ENCODE measurements at places on chromosomes 7 and 10.

GRCh38 chr7:155231941-155232340, 65.7 kb upstream of the INSIG1 start:
- no peak for DNase-seq

GRCh38 chr7:33054261-33054964, 8.2 kb downstream of the NT5C3A start:
- DNase-seq: peak; percentile 21

GRCh38 chr7:104536956-104537355, 208.6 kb downstream of the LHFPL3 start:
- DNase-seq: no peak

DNA sequence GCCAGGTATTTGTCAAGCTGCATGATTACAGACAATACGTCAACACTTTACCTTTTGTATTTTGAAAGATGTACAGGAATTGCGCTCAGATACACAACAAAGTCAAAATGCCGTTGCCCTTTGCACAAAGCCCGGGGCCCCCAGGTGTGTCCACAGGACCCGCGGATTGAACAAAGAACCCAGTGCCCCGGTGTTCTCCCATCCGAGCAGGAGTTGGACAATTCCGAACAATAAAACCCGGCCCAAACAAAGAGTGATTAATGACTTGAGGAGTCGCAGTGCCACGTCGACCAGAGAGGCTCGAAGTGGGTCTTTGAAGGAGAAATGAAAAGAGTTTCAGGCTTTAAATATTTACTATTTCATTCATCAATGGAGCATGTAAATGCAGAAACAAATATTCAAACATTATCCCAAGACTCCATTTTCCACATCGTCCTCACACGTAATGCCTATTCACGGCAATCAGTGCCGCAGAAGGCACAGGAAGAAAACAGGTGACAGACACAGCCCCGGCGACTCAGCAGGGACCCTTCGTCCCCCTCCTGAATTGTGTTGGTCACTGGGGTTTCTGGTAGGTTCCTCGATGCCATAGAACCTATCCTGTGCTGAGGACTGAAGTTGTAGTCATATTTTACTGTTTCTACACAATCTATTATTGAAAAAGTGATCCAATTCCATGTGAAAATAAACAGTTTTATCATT, 70.9 kb upstream of the MGMT start:
- no peak for DNase-seq

- DNase-seq: peak; percentile 49
These were observed 26.3 kb upstream of the WDFY4 start for GRCh38 chr10:48658243-48658974.

DNA sequence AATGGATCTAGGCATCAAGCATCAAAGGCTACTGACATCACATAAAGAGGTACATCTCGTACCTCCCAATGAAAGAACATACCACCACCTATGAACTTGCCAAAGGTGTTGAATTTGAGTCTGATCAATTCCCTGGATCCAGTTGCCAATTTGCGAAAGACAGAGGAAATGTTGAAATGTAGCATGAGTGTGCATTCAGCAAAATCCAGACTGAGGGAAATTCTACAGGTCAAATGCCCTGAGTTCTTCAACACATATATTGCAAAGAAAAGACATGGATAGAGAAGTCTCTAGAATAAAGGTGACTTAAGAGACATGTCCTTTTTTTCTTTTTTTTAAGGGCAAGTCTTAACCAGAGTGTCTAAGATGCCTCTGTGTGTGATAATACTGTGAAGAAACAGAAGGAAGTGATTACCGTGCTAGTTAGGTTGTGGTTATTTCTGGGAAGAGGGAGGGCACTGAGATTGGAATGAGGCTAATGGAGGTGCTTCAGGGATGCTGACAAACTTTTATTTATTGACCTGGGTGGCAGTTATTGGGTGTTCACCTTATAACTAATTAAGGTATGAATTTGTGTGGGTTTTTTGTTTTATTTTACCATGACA, 128.7 kb downstream of the SAMD9 start:
- no peak for DNase-seq

GRCh38 chr10:95756809-95757684, 1.1 kb downstream of the ENTPD1 start:
- DNase-seq: no peak

DNA sequence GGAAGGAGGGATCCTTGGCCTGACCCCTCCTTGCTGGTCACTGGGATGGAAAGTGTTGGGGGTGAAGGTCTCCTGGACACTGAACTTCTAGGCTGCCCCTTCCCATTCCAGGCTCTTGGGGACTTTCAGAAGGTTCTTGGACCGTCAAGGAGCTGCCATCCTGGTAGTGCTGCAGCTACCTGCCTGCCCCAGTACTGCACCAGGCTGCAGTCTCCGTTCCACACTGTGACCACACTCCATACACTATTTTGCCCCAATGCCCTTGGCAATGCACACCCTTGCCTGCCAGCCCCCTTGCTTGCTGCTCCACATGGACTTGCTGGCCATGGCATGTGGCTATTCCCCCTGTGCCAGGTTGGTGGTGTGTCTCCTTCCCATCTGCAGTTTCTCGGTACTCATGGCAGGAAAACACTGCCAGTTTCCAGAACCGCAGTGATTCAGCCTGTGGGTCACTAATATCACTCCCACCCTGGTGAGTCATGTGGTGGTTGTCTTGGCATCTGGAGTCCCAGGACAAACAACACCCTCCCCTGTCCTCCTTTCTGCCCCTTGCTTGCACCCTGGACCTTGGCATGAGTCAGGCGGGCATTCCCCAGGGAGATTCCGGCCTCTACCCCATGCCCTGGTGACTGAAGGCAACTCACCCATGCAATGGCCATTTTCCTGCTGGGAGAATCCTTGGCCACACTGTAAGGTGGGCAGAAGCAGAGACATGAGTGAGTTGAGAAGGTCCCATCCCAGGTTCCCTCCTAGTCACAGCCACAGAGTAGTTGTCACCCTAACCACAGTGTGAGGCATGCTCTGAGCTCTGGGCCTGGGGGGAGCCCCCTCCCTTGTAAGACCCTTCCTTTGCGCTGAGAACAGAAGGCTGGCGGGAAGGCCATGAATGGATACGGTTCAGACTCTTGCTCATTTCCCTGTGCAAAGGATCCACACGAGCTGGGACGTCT, 32.8 kb downstream of the GOLGA7B start:
- peak; percentile 7 for DNase-seq

DNA sequence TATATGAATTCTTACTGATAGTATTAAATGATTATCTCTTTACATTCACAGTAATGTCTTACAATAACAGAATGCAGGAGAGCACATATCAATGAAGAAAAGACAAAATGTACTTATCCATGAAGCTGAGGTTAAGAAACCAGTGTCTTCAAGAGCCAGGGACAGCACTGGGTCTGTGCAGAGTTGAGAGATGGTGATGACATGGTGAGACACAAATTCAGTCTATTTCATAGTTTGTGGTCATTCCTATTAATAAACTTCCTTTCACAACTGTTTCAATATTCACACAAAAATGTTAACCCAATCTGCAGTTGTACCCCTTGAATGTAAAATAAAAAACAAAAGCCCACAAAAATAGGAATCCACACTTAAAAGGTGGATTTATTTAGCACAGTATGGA, 5.3 kb upstream of the MAGI2 start:
- no peak for DNase-seq

GRCh38 chr7:26880852-26881251, 16.5 kb upstream of the SKAP2 start:
- DNase-seq: no peak

DNA sequence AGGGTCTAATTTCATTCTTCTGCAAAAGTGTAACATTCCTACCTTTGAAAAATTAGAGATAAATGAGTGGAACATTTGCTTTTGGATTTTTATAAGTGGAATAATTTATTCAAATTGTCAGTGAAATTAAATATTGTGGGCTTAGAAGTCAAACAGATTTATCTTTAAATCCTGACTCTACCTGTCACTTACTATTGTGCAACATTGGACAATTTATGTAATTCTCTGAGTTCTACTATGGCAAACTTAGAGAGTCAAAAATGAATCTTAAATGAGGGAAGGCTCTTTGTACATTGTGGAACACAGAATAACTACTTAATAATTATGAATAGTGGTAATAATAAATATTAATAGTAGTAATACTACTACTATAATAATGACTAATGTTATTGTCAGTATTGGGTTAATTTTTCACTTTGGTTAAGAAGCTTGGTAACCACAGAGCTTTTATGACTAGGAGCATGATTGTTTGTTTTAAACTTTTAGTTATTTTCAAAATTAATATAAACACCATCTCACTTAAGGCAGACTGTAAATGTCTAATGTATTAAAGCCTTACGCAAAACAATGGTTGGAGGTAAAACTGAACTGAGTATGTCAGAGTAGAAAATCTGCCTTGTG, 70.0 kb downstream of the PRKG1 start:
- DNase-seq: no peak

GRCh38 chr10:61904733-61905725, 3.5 kb downstream of the ARID5B start:
- DNase-seq: no peak

DNA sequence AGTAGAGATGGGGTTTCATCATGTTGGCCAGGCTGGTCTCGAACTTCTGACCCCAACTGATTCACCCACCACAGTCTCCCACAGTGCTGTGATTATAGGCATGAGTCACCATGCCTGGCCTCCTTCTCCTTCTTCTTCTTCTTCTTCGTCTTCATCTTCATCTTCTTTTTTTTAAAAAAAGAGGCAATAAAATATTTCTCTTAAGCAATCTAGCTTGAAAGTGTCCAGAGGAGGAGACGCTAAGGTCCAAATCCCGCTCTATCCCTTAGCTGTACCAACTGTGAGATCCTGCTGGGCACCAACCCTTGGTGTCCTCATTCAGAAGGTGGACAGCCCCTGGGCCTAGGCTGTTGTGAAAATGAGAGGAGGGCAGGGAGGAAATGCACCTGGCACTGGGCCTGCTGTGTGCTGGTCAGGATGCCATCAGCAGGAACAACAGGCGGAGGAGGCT, 13.9 kb upstream of the PSAP start:
- DNase-seq: no peak

GRCh38 chr10:34584164-34584563, 230.9 kb downstream of the PARD3 start:
- DNase-seq: no peak

DNA sequence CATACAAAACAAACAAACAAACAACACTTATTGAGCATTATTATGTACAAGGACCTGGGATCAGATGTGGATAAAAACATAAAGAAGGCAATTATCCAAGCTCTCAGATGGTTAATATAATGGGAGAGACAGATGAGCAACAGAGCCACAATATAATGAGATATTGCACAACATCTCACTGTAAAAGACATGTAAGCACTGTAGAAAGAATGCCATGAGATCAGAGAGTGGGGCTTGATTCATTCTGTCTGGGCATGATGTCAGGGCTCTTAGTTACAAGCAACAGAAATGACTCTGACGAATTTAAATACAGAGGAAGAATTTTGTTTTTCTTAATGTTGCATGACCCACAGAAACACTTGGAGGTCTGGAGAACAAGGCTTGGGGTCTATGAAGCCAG, 164.7 kb upstream of the PLXDC2 start:
- no peak for DNase-seq

GRCh38 chr7:151687523-151688235, 168.0 kb upstream of the RHEB start:
- DNase-seq: no peak

DNA sequence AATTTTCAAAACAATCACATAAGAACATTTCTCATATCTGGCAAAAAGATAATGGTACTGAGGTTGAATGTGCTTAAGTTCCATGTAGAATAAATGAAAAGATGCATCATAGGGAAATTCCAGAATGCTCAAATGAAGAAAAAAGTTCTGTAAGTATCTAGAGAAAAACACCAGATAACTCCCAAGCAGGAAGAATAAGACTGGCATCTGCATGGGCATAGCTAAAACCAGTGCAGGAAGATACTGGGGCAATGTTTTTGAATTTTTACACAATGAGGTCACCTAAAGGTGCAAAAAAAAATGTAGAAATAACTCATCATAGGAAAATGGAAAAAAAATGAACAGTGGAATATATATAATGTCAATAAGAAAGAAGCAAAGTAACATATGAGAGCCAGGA, 275.2 kb downstream of the BAMBI start:
- DNase-seq: no peak

DNA sequence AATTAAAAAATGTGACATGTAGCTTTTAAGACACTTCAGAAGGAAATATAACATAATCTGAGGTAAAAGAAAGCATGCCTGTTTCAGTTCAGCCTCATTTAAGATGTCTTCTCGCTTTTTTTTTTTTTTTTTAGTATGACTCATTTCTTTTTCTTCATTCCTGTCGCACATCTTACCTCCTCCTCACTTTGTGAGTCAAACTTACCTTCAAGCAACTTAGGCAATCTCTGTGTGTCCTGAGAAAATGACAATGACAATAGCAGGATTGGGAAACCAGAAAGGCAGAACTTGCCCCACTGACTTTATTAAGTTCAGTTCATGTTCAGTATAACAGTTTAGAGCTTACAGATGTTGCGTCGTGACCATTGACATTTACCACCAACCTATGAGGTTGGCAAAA, 7.7 kb downstream of the PTN start:
- DNase-seq: no peak

GRCh38 chr7:116242178-116242577, 31.8 kb downstream of the TES start:
- DNase-seq: no peak

DNA sequence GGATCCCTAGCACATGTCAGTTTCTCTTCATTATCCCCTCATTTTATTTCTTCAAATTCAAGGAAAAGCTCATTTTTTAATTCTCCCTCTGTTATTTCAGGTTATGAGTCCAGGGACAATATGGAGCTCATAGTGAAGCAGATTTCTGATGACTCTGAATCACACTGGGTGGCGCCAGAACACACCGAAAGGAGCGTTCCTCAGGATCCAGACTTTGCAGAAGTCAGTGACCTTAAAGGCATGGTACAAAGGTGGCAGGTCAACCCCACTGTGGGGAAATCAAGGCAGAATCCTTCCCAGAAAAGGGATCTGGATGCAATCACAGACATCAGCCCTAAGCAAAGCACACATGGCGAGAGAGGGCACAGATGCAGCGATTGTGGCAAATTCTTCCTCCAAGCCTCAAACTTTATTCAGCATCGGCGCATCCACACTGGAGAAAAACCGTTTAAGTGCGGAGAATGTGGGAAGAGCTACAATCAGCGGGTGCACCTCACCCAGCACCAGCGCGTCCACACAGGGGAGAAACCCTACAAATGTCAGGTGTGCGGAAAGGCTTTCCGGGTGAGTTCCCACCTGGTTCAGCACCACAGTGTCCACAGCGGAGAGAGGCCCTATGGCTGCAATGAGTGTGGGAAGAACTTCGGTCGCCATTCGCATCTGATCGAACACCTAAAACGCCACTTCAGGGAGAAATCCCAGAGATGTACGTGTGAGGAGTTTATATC, 21.4 kb downstream of the ZKSCAN5 start:
- DNase-seq: no peak

Data from immature natural killer cell (primary cell).